ENCODE measurements at places on chromosomes 5 and 9. TPM values are rescaled to one million over a fixed set of nuclear protein-coding genes. Genes with fewer than 3 reads are reported as not detected.
A peak's percentile ranks its signal among the peaks of the same experiment; 100 is the strongest.

DNA sequence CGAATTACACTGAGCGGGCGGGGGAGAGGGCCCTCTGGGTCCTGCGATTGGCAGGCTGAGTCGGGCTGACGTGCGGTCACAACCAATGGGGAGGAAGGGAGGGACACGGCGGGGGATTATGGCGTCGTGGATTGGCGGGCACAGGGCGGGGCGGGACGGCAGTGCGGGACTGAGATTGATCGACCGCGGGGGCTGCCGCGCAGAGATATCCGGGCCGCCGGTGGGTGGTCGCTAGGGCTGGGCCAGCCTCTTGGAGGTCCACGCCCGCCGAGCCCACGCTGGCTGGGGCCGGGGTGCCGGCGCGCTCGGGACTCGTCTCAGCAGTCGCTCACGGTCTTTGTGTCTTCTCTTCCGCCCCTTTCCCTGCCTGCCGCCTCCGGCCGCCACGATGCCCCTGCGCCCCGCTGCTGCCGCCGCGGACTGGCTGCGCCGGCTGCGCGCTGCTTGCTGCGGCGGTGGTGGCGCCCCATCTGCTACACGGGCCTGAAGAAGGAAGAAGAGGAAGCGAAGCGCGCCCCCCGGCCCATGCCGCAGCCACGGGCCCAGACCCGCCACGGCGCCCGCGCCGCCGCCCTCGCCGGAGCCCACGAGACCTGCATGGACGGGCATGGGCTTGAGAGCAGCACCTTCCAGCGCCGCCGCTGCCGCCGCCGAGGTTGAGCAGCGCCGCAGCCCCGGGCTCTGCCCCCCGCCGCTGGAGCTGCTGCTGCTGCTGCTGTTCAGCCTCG is at the start of gene RGMB:
TSS of gene RGMB (plus strand) at position 200 of the 728 bp plus-strand sequence. CDS start at position 608, 408 bp downstream.
- DNase-seq = peak; percentile 94
- H3K27me3 ChIP-seq = peaks cover 12% of the 10 kb centered on the region
- H3K4me1 ChIP-seq = peaks cover 45% of the 10 kb centered on the region
- H3K4me3 ChIP-seq = peak within 1 kb of the TSS; percentile 74
- H3K27ac ChIP-seq = peak within 1 kb of the TSS; percentile 10
- no peaks in the 10 kb centered on the region for H3K36me3 ChIP-seq

- H3K36me3 ChIP-seq = peaks cover 41% of the 10 kb centered on the region
- no peak overlapping the region for H3K4me3 ChIP-seq
- H3K27me3 ChIP-seq = no peaks in the 10 kb centered on the region
- DNase-seq = no peak
Observed at GRCh38 chr9:128393145-128393775, 22.1 kb downstream of the URM1 start.

Gene PCA3
- not detected for total RNA-seq

DNA sequence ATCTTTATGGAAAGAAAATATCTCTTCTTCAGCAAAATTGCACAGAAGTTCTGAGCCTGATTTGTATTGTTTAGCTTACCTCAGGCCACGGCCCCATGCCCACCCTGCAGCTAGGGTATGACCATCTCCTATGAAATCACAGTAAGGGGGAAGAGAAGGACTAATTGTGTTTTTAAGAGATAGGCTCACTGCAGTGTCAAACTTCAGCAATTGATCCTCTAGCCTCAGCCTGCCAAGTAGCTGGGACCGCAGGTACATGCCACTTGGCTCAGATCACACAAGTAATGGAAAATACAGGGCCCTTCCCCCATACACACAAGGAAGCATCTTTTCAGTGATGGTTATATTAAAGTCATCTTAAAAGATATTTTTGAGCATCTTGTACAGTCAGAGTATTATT is 60.0 kb downstream of the DMAC1 start:
- no peaks in the 10 kb centered on the region for H3K4me1 ChIP-seq
- H3K4me3 ChIP-seq = no peak overlapping the region
- DNase-seq = no peak
- H3K27ac ChIP-seq = no peak overlapping the region

DNA sequence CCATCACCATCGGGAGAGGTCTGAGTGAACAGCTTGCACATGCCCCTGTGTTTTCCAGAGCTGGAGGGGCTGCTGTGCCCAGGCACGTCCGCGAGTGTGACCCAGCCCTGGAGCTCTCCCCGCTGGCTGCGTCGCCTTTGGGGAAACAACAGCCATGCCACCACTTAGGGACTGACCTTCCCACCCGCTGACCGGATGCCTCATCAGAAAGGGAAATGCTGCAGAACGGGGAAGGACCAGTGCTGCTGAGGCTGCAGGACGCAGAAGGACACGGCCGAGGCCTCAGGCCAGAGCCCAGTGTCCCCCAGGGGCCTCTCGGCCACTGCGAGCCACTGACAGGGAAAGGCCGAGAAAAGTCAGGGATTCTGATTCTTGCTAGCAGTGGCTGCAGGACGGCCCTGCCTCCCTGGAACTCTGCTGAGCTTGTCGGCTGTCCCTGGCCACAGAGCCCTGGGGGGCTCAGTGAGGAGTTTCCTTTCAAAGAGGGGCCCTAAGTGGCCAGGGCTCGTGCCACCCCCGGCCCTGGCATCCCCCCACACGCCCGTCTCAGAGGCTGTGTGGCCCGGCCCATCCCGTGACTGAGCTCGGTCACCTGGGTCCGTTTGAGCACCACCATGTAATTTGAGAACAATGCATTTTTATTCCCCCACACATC is 130.8 kb downstream of the ZNF354C start:
- H3K4me3 ChIP-seq = no peak overlapping the region
- H3K27me3 ChIP-seq = no peaks in the 10 kb centered on the region
- H3K27ac ChIP-seq = no peak overlapping the region
- no peaks in the 10 kb centered on the region for H3K36me3 ChIP-seq
- DNase-seq = no peak
- no peaks in the 10 kb centered on the region for H3K4me1 ChIP-seq

DNA sequence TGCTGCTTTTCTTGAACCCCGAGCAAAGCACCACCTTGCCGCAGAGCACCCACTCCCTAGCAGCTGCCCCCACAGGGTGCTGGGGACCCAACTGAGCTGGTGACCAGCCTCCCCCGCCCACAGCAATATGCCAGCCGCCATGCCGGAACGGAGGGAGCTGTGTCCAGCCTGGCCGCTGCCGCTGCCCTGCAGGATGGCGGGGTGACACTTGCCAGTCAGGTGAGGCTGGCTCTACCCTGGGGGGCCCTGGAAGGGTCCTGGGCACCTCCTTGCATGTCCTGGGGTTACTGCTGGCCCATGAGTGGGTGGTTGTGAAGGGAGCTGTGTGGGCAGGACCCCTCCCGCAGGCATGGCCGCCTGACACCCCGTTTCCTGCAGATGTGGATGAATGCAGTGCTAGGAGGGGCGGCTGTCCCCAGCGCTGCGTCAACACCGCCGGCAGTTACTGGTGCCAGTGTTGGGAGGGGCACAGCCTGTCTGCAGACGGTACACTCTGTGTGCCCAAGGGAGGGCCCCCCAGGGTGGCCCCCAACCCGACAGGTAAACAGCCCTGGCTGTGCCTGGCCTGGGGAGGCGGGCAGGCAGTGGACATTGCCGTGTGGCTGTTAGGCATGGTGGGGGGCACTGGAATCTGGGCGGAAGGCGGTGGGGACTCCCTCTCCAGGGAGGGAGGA is 7.2 kb downstream of the EGFL7 start:
- H3K27me3 ChIP-seq = peaks cover 12% of the 10 kb centered on the region
- H3K36me3 ChIP-seq = no peaks in the 10 kb centered on the region
- DNase-seq = no peak
- H3K4me3 ChIP-seq = no peak overlapping the region
- no peak overlapping the region for H3K27ac ChIP-seq

DNA sequence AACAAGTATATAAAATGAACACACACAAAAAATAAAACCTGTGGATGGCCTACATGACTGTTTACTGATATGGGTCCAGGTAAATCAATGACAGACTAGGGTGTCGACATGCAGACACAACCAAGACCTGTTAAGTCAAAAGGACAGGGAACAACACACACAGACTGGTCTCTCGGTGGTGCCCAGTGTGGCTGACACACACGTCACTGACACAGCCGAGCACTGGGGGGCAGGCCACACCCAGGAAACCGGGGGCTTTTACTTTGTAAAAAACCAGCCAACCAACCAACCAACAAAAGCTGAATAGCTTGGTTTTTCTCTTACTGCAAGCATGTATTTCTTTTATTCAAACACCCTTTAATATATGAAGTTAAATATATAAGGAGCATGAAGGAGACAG is 5.0 kb downstream of the FAM163B start:
- H3K4me1 ChIP-seq = peaks cover 8% of the 10 kb centered on the region
- no peak overlapping the region for H3K27ac ChIP-seq
- peak; percentile 18 for DNase-seq
- peaks cover 14% of the 10 kb centered on the region for H3K27me3 ChIP-seq
- no peak overlapping the region for H3K4me3 ChIP-seq

Gene TBC1D13
- 25.4 TPM for total RNA-seq

GRCh38 chr5:122921826-122922225 is 76.4 kb downstream of the SNX24 start:
- DNase-seq = no peak
- no peak overlapping the region for H3K4me3 ChIP-seq
- no peak overlapping the region for H3K27ac ChIP-seq
- H3K27me3 ChIP-seq = no peaks in the 10 kb centered on the region

DNA sequence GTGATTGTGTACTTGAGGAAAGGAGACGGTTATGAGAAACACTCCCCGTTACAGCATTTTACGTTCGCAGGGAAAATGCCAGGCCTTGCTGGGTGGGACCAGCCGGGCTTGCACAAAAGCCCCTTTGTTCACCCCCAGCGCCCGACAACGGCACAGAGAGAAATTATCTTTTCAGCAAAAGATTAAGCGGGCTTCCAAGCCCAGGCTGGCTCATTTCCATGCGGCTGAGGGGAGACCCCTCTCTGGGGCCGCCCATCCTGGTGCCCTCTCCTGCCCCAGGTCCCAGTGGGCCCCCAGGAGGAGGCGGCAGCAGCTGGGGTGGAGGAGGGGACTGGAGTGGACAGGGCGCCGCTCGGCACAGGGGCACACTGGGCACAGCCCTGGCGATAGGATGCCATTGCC is 50.8 kb upstream of the NOTCH1 start:
- DNase-seq = no peak
- no peak overlapping the region for H3K27ac ChIP-seq
- no peaks in the 10 kb centered on the region for H3K4me1 ChIP-seq
- H3K4me3 ChIP-seq = no peak overlapping the region
- peaks cover 21% of the 10 kb centered on the region for H3K27me3 ChIP-seq

Gene FAXDC2
- not detected for total RNA-seq

- H3K27ac ChIP-seq = peak overlapping the region; percentile 38
- no peak overlapping the region for H3K4me3 ChIP-seq
- DNase-seq = peak; percentile 53
- peaks cover 63% of the 10 kb centered on the region for H3K36me3 ChIP-seq
- H3K4me1 ChIP-seq = peaks cover 41% of the 10 kb centered on the region
Observed at GRCh38 chr5:151202381-151203139, 21.3 kb downstream of the CCDC69 start.

Gene LECT2
- not detected for total RNA-seq

- H3K27ac ChIP-seq = no peak overlapping the region
- no peak for DNase-seq
- no peaks in the 10 kb centered on the region for H3K27me3 ChIP-seq
- H3K4me1 ChIP-seq = no peaks in the 10 kb centered on the region
- no peak overlapping the region for H3K4me3 ChIP-seq
Observed at GRCh38 chr5:118789366-118789765, 199.0 kb downstream of the DTWD2 start.

Gene SGCD
- not detected for total RNA-seq

GRCh38 chr9:133661846-133662540 is 25.8 kb downstream of the DBH start:
- peaks cover 7% of the 10 kb centered on the region for H3K36me3 ChIP-seq
- no peak overlapping the region for H3K4me3 ChIP-seq

DNA sequence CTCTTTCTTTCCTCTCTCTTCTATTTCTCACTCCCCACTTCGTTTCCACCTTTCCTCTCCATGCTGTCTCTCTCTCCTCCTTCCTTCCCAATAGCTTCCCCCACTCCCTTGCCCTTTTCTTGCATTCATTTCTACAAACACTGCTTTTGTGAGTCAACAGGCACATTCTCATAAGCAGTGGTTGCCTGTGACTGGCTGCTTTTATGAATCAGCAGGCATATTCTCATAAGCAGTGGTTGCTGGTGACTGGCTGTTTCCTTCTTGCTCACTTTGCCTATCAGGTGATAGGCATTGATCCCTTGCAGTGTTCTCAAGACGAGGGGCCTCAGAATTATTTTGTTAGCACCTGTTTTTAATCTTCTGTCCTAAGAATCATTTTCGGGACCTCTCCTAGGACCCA is 116.1 kb upstream of the ACTBL2 start:
- H3K27me3 ChIP-seq = peaks cover 6% of the 10 kb centered on the region
- no peak for DNase-seq
- no peak overlapping the region for H3K27ac ChIP-seq

GRCh38 chr9:27802418-27802817 is 229.1 kb upstream of the C9orf72 start:
- H3K27ac ChIP-seq = no peak overlapping the region
- H3K4me1 ChIP-seq = no peaks in the 10 kb centered on the region
- no peak overlapping the region for H3K4me3 ChIP-seq
- H3K36me3 ChIP-seq = no peaks in the 10 kb centered on the region
- no peaks in the 10 kb centered on the region for H3K27me3 ChIP-seq
- no peak for DNase-seq

GRCh38 chr5:151970885-151971284 is 46.2 kb upstream of the GLRA1 start:
- no peaks in the 10 kb centered on the region for H3K36me3 ChIP-seq
- H3K4me3 ChIP-seq = no peak overlapping the region
- H3K27ac ChIP-seq = no peak overlapping the region
- DNase-seq = no peak
